ENCODE measurements at places on chromosomes 5 and 9. TPM values are rescaled to one million over a fixed set of nuclear protein-coding genes. Genes with fewer than 3 reads are reported as not detected.
A peak's percentile ranks its signal among the peaks of the same experiment; 100 is the strongest.

DNA sequence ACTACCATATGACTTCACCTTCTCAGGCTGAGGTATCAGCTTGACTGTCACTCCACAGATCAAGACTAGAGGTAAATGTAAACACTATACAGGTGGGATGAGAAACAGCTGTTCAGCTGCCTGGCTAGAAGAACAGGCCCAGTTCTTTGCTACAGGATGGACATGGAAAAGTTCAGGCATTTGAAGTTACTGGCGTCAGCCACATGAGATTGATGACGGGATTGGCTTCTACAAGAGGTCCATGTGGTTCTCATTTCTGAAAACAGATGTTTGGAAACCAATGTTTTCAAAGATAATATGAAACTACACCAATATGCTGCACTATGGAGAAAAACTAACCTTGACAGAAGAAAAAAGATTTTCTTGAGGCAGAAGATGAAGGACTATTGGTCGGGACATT lies 324.1 kb downstream of the CDH10 start:
- H3K27me3 ChIP-seq, result no peaks in the 10 kb centered on the region
- no peak for DNase-seq
- no peak overlapping the region for H3K4me3 ChIP-seq
- no peak overlapping the region for H3K27ac ChIP-seq
- H3K36me3 ChIP-seq, result no peaks in the 10 kb centered on the region
- no peaks in the 10 kb centered on the region for H3K4me1 ChIP-seq

GRCh38 chr9:122370303-122370702 lies 521 bp upstream of the PTGS1 start:
- H3K27me3 ChIP-seq, result peaks cover 7% of the 10 kb centered on the region
- no peak for DNase-seq
- H3K36me3 ChIP-seq, result no peaks in the 10 kb centered on the region
- peak overlapping the region; percentile 66 for H3K4me3 ChIP-seq
- H3K27ac ChIP-seq, result no peak overlapping the region

- peak; percentile 66 for DNase-seq
- peaks cover 6% of the 10 kb centered on the region for H3K27me3 ChIP-seq
- no peak overlapping the region for H3K4me3 ChIP-seq
Measured at GRCh38 chr9:76302947-76303550, 91.2 kb downstream of the RFK start.

IFNB1 gene
- total RNA-seq, result not detected

GRCh38 chr9:68443624-68444023 lies 87.2 kb downstream of the PGM5 start:
- H3K4me3 ChIP-seq, result no peak overlapping the region
- no peaks in the 10 kb centered on the region for H3K36me3 ChIP-seq
- no peaks in the 10 kb centered on the region for H3K4me1 ChIP-seq

FBXL17 gene
- 19.5 TPM for total RNA-seq

PROB1 gene
- total RNA-seq, result 1.2 TPM

DNA sequence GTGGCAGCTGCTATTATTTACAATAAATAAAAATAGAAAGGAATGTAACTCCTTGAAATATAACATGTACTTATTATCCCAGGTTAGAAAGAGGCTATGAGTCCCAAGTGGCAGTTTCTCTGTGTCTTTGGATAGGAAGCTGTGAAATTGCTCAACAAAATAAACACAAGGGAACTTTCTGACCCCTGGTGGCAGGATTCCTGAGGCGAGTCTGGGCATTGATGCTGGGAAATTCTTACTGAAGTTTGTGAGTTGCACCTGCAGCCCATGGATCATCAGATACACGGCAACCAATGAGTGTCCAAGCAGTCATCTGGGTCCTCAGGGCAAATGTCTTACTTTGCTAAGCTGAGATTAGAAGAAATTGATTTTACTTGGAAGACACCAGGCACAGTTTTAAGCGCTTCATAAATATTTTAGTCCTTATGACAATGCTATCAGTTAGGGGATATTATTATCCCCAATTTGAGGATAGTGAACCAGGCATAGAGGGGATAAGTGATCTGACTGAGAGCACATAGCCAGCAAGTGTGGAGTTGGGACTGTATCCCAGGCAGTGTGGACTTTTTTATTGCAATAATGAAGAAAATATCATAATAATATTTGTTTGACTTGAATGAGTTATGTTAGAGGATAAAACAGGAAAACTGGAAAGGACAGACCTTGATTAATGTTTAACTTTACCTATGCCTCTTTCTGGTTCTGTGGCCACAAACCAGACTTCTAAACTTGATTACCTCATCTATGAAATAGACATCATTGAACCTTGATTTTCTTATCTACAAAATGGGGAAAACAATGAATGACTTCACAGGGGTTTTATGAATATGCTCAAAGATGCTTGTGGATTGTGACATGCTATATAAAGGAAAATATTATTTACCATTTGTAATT lies 265.5 kb upstream of the ADAMTSL1 start:
- DNase-seq, result no peak
- H3K27me3 ChIP-seq, result peaks cover 19% of the 10 kb centered on the region
- no peak overlapping the region for H3K4me3 ChIP-seq
- no peaks in the 10 kb centered on the region for H3K4me1 ChIP-seq
- H3K27ac ChIP-seq, result no peak overlapping the region
- no peaks in the 10 kb centered on the region for H3K36me3 ChIP-seq

DNA sequence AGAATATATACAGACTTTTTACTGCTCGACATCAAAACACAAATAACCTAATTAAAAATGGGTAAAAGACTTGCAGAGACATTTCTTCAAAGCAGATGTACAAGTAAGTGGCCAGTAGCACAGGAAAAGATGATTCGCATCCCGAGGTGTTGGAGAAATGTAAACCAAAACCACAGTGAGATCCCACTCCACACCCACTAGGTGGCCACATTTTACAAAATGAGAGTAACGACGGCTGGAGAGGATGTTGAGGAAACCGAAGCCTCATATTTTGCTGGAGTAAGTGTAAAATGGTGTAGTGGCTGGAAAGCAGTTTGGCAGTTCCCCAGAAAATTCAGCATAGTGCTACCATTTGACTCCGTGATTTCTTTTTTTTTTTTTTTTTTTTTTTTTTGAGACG lies 21.3 kb upstream of the GBGT1 start:
- peak; percentile 94 for DNase-seq
- no peak overlapping the region for H3K4me3 ChIP-seq
- H3K27ac ChIP-seq, result no peak overlapping the region
- peaks cover 24% of the 10 kb centered on the region for H3K27me3 ChIP-seq
- H3K4me1 ChIP-seq, result no peaks in the 10 kb centered on the region
- no peaks in the 10 kb centered on the region for H3K36me3 ChIP-seq

DNA sequence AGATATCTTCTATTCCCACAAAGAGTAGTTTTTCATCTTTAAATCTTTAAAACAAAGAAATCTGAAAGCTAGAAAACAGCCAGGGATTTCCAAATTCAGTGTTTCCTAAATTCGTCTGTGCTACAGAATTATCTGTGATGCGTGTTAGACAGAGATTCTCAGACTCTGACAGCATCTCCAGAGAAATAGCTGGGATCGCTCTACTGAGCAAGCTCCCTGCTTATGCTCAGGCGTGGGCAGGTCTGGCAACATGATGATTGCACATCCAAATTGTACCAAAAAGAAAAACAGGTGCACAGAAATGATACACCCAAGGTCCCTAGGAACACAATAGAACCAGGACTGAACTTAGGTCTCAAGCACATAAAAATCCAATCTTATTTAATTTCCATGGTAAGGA lies 22.8 kb upstream of the CRHBP start:
- no peak overlapping the region for H3K27ac ChIP-seq
- H3K27me3 ChIP-seq, result peaks cover 19% of the 10 kb centered on the region
- no peaks in the 10 kb centered on the region for H3K4me1 ChIP-seq
- no peaks in the 10 kb centered on the region for H3K36me3 ChIP-seq

DNA sequence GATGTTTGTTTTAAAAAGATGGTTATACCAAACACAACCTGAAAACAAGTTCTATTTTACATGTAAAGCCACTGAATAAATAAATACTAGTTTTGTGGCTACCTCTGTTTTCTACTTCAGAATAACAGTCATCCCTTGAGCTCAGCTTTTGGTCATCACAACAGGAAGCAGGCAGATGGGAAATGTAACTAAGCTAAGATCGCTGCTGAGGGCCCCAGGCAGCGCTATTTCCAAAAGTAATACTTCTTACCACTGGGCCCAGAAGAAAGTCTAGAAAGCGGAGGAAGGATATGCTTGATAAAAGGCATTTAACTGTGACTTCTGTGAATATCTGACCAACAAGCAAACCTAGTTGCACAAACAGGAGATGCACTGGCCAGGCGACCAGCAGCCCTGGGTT lies 61.4 kb downstream of the SERINC5 start:
- H3K27ac ChIP-seq, result no peak overlapping the region
- peaks cover 48% of the 10 kb centered on the region for H3K4me1 ChIP-seq
- H3K27me3 ChIP-seq, result no peaks in the 10 kb centered on the region

GRCh38 chr5:143372187-143372829 lies 31.2 kb downstream of the NR3C1 start:
- no peak for DNase-seq
- no peak overlapping the region for H3K4me3 ChIP-seq
- peaks cover 14% of the 10 kb centered on the region for H3K4me1 ChIP-seq

DNA sequence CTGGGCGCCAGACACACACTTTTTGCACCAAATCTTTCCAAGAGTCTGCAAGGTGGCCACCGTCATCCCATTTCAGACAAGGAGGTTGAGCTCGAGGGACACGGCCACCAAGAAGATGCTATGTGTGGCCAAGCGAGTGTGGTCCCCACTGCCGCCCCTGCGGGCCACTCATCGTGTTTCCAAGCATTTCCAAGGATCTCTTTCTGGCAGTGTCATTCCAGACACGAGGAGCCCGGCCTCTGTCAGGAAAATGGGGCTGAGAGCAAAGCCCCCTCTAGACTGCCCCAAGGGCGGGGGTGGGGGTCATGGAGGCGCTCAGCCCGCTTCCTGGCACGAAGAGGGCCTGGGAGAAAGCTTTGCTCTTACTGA lies 10.6 kb downstream of the VAV2 start:
- no peak for DNase-seq
- H3K36me3 ChIP-seq, result no peaks in the 10 kb centered on the region
- H3K4me1 ChIP-seq, result no peaks in the 10 kb centered on the region
- no peaks in the 10 kb centered on the region for H3K27me3 ChIP-seq

- no peak overlapping the region for H3K4me3 ChIP-seq
- no peaks in the 10 kb centered on the region for H3K4me1 ChIP-seq
- peak; percentile 37 for DNase-seq
Measured at GRCh38 chr9:133725886-133726285, 12.3 kb downstream of the SARDH start.

OLFML2A gene
- 27.1 TPM for total RNA-seq

PTBP3 gene
- 42.0 TPM for total RNA-seq

GRCh38 chr9:85425153-85425611 lies 316.6 kb downstream of the AGTPBP1 start:
- no peaks in the 10 kb centered on the region for H3K4me1 ChIP-seq
- H3K36me3 ChIP-seq, result no peaks in the 10 kb centered on the region
- peak; percentile 51 for DNase-seq
- no peak overlapping the region for H3K27ac ChIP-seq
- no peaks in the 10 kb centered on the region for H3K27me3 ChIP-seq
- H3K4me3 ChIP-seq, result peak overlapping the region; percentile 30

All from osteoblast (primary cell).